ENCODE measurements at places on chromosomes 6 and 20.

DNA sequence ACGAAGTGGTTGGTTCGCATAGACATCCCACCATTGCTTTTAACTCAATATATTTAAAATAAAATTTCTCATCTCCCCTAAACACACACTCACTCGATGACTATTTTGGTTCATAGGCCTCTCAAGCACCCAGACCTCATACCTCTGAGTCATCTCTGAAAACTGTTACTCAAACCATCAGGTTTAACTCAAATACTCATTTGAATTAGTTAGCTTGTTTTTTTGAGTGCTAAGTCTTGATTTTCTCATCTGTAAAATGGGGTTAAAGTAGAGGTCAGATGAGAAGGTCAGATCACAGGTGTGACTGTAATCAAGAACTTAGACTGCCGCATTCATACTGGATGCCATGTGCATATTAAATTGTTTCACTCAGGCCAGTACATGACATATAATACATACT, 243.9 kb upstream of the TENT5A start:
- no peak for DNase-seq

DNA sequence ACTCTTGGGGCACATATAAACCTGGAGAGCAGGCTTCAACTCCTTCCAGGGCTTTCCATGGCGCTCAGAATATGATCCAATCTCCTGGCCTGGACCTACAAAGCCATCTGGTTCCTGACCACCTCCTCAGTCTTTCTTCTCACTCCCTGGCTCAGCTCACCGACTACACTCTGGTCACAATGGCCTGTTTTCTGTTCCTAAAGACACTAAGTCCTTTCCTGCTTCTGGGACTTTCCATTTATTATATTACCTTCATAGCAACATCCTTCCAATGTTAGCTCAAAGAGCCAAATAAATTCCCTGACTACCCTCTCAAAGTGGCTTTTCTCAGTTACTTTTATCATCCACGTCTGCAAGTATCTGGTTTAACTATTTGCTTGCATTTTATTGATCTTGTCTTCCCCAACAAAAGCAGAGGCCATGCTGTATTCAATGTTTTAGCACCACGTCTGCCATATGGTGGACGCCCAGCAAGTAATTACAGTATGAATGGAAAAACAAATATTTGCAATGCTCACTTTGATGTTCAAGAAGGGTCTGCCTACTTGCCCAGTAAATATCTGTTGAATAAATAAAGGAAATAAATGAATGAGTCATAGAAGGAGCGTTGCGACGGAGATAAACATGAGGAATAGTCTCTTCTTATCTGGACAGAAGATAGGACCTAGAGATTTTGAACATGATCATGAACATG, 328.4 kb downstream of the ESR1 start:
- no peak for DNase-seq

GRCh38 chr20:58810116-58810878, 40.4 kb downstream of the GNAS-AS1 start:
- no peak for DNase-seq

- DNase-seq = no peak
These were observed 33.0 kb upstream of the PTCHD4 start for GRCh38 chr6:48144021-48144420.

GRCh38 chr6:15200087-15200486, 45.8 kb upstream of the JARID2 start:
- no peak for DNase-seq

- no peak for DNase-seq
These were observed 62.8 kb upstream of the SDHAF4 start for GRCh38 chr6:70503813-70504465.

- DNase-seq = peak; percentile 74
These were observed 45.3 kb downstream of the B4GALT5 start for GRCh38 chr20:49668181-49668877.

GRCh38 chr6:125511809-125512396, 210.1 kb upstream of the HDDC2 start:
- no peak for DNase-seq

- no peak for DNase-seq
These were observed 256.6 kb downstream of the EYS start for GRCh38 chr6:65450451-65450850.

GRCh38 chr6:125974214-125974866, 12.0 kb upstream of the TRMT11 start:
- DNase-seq = no peak

GRCh38 chr6:31053873-31054272, 43.6 kb downstream of the MUC22 start:
- no peak for DNase-seq

GRCh38 chr6:156851454-156851921, 74.3 kb downstream of the ARID1B start:
- DNase-seq = no peak

DNA sequence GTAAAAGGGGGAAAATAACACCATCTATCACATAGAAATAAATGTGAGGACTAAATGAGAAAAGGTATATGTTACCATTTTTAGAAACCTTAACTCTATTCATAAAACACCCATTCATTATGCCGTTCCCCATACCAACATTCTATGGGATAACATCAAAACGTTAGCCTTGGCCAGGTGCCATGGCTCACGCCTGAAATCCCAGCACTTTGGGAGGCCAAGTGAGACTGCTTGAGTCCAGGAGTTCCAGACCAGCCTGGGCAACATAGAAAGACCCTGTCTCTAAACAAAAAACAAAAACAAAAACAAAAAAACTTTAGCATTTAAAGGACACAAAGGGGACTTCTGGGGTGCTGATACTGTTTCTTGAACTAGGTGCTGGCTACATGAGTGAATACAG, 1.3 kb downstream of the PIGU start:
- no peak for DNase-seq

GRCh38 chr6:104229057-104229456, 630.7 kb downstream of the HACE1 start:
- DNase-seq = no peak

DNA sequence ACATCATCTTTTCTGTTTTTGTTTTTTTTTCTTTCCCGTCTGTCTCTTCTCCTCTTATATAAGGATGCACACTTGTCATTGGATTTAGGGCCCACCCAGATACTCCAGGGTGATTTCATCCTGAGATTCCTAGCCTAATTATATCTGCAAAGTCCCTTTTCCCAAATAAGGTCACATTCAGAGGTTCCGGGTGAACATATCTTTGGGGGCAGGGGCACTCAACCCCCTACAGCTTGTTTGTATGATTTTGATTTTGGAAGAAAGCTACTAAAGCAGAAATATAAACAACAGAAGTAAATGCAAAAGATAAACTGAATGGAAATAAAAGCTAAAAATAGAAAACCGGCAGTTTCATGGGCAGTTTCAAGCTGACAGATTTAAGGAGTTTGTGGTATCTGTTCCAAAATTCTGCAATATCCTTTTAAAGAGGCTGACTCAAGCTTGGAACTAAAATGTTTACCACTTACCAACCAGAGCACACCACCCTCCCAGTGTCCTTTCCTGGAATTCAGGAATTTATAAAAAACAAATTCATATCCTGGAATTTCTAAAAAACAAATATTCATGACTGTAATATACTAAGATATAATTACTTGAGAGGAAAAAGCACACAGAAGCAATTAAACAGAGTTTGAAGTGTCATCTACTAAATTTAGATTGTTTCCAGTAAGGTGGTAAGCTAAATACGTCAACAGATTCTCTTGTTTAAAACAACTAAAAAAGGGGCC, 100.0 kb upstream of the CARMIL1 start:
- DNase-seq = no peak

DNA sequence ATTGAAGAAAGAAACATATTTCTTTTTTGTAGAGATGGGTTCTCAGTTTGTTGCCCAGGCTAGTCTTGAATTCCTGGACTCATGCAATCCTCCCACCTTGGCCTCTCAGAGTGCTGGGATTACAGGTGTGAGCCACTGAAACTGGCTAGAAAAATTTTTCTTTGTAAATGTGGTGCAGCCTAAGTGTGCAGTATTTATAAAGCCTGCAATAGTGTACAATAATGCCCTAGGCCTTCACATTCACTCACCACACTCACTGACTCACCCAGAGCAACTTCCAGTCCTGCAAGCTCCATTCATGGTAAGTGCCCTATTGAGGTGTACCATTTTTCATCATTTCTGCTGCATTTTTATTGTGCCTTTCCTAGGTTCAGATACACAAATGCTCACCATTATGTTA, 31.4 kb downstream of the NHSL1 start:
- DNase-seq = no peak

GRCh38 chr6:98498866-98499265, 335.5 kb upstream of the POU3F2 start:
- DNase-seq = no peak

GRCh38 chr20:41196653-41197225, 59.4 kb downstream of the PLCG1 start:
- no peak for DNase-seq

GRCh38 chr6:33620158-33620855, 815 bp upstream of the ITPR3 start:
- peak; percentile 26 for DNase-seq

- DNase-seq = peak; percentile 60
These were observed 165.8 kb upstream of the CITED2 start for GRCh38 chr6:139540276-139540675.

GRCh38 chr6:41147917-41148316, 6.2 kb downstream of the TREML1 start:
- no peak for DNase-seq

DNA sequence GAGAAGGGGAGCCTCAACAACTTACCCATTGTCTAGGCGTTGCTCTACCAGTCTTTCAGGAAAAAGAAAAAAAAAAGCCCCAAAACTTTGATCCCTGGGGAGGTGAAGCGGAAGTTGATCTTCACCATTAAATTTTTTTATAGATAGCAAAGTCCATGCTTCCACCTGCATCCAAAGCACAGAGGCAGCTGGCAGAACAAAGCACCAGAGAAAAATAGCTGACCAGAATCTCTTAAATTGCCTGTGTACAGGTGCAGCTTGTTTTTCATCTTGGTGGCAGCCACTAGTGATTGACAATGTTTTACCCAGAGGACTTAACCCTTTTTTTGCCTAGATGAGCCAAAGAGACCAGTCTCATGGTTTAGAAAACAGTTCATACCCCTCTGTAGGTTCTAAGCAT, 86.0 kb downstream of the MYB start:
- DNase-seq = no peak

GRCh38 chr6:71289039-71289801, 609 bp downstream of the OGFRL1 start:
- peak; percentile 11 for DNase-seq

GRCh38 chr6:49633541-49633940, 3.1 kb downstream of the RHAG start:
- no peak for DNase-seq

- DNase-seq = no peak
These were observed 219.5 kb downstream of the SMOC2 start for GRCh38 chr6:168660400-168660945.

DNA sequence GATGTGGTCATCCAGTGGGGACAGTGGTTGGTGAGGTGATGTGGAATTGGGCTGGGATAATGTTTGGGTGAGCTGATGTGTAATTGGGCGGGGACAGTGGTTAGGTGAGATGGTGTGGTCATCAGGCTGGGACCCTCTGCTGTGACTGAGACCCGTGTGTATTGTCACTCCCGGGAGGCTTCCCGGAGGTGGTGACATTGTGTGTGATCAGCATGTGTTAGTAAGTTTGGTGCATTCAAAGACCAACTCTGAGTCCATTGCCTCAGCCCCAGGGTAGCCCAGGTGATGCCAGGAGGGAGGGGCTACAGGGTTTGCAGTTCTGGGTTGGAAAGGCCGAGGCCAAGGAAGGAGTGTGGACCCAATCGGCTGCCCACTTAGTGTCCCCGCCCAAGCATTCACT, 375.5 kb downstream of the TAF4 start:
- no peak for DNase-seq

- DNase-seq = no peak
These were observed 205.7 kb upstream of the PROKR2 start for GRCh38 chr20:5522422-5522821.

DNA sequence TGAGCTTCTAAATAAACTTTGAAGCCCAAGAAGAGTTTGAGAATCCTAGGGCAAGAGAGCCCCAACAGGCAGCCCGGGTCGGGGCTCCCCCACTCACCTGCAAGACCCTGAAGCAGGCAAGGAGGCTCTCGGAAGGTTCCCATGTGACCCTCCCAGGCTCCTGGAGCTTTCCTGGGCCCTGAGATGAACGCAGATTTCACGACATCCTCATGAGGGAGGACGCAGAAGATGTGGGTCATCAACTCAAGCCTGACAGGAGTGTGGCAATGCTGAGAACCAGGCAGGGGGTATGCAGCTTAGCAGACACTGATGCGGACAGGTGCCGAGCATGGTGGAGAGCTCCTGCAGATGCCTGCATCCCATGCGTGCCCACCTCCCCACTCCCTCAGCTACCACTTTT, 184.5 kb upstream of the SLC24A3 start:
- no peak for DNase-seq

- no peak for DNase-seq
These were observed 101.6 kb downstream of the IBTK start for GRCh38 chr6:82145926-82146452.

- DNase-seq = no peak
These were observed 60.6 kb upstream of the ASIP start for GRCh38 chr20:34180460-34181120.

- no peak for DNase-seq
These were observed 848.8 kb upstream of the MAP3K7 start for GRCh38 chr6:91435630-91436029.

DNA sequence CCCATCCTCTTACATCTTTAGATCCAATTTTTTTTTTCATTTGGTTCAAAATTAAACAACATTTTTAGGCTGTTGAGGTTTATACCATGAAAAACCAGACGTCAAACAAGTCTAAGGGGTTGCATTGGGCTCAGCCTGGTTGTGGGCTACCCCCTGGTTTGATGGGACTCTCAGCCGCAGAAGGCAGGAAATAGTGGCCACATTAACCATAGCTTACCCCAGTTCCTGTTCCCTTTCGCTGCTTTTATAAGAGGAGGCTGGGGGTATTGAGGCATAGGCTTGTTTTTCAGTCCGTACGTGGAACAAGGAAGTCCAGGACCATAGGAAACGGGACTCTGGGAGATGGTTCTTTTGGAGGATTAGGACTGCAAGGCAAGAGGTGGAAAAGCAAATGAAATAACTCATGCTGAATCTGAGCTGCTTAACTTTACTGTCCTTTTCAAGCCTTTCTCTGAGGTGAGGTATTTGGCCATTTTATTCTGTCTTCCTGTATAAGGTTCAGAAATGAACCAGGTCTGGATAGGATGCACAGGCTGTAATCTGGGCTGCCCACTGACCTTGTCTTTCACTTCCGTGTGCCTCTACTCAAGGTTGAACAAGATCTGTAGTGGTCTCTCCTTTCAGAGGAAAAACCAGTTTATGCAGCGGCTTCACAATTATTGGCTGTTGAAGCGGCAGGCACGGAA, 7.7 kb downstream of the BRPF3 start:
- peak; percentile 59 for DNase-seq

DNA sequence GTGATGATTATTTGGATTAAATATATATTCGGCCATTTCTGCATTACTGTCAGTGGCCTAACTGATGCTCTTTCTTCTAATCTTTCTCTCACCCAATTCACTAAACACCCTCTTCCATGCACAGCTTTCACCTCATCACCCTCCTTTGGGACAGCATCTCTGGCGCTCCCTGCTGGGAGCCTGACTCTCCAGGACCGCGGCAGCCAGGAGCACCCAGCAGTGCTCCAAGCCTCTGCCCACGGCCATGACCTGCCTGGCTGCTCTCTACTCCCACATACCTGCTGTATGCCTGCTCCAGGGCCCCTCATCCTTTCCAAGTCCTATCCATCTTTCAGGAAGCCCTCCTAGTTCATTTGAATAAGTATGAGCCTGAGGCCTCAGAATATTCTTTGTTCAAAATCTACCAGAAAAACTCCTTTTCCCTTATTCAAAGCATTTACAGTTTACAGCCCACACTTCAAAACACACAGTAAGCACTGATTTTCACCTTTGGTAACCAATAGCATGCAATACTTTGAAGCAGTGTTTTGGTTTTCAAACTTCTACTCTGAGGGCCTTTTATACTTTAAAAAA, 15.2 kb downstream of the CTCFL start:
- no peak for DNase-seq

- peak; percentile 41 for DNase-seq
These were observed 86.5 kb downstream of the LYRM4 start for GRCh38 chr6:5174244-5174643.
